Anterior cingulate cortex (tissue), 58 donors: ENCODE measurements at places on chromosomes 6 and 20.

- no peak for DNase-seq
Observed at GRCh38 chr20:49701241-49701790, 12.4 kb downstream of the B4GALT5 start.

- no peak for DNase-seq
Observed at GRCh38 chr20:52105442-52106422, 85.8 kb downstream of the ZFP64 start.

GRCh38 chr20:53678315-53678989, 84.8 kb upstream of the ZNF217 start:
- DNase-seq = no peak

DNA sequence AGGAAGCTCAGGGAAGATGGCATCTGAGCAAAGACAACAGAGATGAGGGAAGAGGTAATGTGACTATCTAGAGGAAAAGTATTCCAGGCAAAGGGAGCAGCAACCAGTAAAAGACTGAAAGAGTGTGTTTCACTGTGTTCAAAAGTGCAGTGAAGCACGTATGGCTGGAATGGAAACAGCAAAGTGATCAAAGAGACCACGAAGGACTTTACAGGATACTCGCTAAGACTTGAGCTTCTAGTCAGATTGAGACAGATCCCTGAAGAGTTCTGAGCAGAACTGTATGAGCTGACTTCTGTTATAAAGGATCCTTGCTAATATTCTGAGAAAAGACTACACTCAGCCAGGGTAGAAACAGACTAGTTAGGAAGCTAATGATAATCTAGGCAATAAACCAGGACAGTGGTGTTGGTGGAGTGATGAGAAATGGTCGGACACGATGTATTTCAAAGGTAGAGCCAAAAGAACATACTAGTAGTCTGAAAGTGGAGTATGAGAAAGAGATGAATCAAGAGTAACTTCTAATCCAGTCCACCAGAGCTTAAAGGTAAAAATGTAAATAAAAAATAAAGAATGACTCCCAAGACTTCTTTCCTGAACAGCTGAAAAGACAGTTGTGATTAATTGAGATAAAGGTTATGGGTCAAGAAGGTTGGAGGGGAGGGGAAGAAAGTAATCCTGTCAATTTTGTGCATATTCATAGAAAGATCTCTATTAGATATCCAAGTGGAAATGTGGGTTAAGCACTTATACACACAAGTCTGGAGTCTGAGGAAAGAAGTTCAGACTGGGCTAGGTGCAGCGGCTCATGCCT, 14.2 kb downstream of the SEC63 start:
- no peak for DNase-seq

- DNase-seq = no peak
Observed at GRCh38 chr6:125192610-125192930, 39.0 kb downstream of the TPD52L1 start.

- DNase-seq = no peak
Observed at GRCh38 chr6:124319410-124319809, 515.7 kb downstream of the NKAIN2 start.

DNA sequence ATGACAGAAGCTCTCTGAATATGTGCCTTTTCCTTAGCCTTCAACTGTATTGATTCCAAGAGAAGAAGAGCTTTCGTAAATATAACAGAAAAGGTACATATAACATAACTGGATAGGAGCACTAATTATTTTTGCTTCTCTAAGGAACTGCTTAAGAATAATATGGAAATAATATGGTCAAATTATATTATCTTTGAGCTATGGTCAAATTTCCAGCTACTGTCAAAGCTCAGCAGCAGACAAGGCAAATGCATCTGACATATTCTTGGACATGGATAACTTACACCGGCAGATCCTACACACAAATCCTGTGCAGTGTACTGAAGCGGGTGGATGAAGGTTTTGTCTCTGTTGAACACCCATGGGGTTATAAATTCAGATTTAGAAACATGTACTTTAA, 150.6 kb downstream of the HIVEP2 start:
- no peak for DNase-seq

DNA sequence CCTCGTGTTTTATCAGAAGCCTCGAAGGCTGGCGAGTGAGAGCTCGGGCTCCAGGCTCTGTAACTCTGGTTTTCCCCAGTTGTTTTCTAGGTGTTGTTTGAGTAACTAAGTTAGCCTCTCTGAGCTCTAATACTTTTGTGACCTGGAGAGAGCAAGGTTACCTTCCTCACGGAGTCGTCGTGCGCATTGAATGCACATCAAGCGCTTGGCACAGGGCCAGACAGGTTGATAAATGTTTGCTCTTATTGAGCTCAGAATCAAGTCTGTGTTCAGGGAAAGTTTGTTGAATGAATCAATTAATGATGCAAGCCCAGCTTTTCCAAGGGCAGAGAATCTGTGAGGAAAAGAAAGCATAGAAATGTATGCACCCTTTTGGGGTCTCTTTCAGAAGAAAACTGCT, 33.5 kb downstream of the EDN3 start:
- DNase-seq = no peak

- DNase-seq = no peak
Observed at GRCh38 chr6:39935241-39935640, 979 bp upstream of the MOCS1 start.

- DNase-seq = no peak
Observed at GRCh38 chr20:8050157-8050837, 30.7 kb upstream of the TMX4 start.

- DNase-seq = no peak
Observed at GRCh38 chr20:23147964-23148730, 62.0 kb upstream of the CD93 start.

GRCh38 chr6:37830225-37830624, 10.7 kb downstream of the ZFAND3 start:
- DNase-seq = no peak

DNA sequence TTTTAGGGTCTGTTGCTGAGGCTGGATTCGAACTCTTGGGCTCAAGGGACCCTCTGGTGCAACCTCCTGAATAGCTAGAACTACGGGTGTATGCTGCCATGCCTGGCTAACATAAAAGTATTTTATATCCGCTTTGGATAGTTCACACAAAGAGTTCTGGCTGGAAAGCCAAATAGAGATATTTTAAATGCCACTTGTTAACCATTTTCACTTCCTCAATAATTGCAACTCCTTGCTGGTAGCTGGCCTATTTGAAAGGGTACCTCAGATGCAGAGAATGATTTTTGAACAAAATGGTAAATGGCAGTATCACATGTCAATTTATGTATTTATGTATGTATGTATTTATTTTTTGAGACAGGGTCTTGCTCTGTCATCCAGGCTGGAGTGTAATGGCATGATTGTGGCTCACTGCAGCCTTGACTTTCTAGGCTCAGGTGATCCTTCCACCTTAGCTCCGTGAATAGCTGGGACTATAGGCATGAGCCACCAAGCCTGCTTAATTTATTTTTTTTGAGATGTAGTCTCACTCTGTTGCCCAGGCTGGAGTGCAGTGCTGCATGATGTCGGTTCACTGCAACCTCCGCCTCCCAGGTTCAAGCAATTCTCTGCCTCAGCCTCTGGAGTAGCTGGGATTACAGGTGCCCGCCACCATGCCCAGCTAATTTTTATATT, 12.9 kb upstream of the JARID2 start:
- DNase-seq = no peak

GRCh38 chr6:158999154-158999665, 792 bp downstream of the RSPH3 start:
- DNase-seq = peak; percentile 12

DNA sequence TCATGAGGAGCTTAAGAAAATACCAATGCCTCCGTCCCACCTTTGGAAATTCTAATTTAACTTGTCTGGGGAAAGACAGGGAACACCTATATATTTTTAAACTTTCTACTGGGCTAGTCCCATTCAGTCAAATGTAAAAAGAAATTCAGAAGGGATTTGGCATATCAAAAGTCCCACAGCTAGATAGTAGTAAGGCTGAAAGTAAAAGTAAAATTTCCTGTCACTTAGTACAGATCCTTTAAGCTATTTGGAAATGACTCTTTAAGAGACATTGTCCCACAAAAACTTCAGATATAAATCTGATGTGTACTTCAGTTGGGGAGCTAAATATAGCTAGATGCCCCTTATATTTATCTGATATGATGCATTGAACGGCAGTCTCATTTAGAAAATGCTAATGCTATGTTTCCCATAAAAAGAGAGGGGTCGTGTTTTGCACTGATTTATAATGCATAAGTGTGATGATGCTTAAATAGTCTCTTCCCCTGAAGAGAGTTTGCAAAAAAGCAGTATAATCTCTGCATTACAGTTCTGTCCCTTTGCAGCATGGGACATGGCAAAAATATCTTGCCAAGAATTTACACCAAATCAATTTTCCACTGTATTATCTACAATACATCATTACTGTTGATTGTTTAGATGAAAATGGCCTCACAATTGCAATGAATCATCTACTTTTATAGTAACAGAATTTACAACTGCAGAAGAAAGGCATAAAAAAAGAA, 860.8 kb upstream of the MAP3K7 start:
- DNase-seq = no peak

- no peak for DNase-seq
Observed at GRCh38 chr6:158524311-158524710, 35.6 kb upstream of the TMEM181 start.

GRCh38 chr6:14406614-14407331, 289.2 kb downstream of the CD83 start:
- no peak for DNase-seq

DNA sequence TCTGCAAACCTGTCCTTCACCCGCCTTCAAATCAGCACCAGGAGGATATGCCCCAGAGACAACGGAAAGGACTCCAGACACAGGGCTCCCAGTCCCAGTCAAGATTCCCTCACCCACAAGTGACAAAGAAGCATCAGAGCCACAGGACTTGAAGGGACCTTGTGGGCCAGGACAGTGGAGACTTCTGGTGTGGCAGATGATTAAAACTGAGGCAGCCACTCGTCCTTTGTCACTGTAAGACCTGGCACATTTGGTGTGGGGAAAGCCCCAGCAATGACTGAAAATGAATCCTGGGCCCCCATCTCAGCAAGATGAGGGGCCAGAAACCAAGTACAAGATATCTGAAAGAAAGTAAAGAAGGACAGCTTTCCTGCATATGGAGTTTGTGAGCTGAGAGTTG, 15.6 kb upstream of the GMPR start:
- DNase-seq = no peak

- no peak for DNase-seq
Observed at GRCh38 chr6:26284537-26285142, 80.4 kb upstream of the BTN3A2 start.

- DNase-seq = no peak
Observed at GRCh38 chr6:11163932-11164331, 52.4 kb upstream of the ERVFRD-1 start.
